ENCODE measurements at places on chromosomes 11 and 22.

DNA sequence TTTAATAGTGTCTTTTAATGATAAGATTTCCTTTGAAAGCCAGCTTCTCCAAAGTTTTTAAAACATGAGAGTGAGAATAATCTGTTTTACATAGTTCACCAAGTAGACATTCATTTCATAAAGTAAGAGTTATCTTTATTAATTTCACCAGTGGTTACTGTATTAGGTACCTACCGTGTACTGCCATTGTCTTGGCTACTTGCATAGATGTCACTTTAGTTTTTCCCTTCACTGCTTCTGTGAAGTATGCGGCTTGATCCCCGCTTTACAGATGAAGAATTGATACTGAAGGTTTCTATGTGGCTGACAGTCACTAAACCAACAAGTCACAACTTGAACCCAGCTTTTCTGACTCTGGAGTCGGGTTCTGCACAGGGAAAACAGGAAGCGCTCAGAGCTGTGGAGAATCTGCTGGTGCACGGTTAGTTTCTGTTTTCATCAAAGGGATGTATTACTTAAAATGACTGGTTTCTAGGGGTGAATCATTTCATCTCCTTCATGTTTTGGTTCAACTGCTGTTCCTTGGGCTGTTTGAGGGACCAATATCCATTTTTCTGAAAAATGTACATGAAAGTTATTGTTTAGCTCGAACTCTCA lies 39.3 kb upstream of the MYO18B start:
- no peak for DNase-seq

DNA sequence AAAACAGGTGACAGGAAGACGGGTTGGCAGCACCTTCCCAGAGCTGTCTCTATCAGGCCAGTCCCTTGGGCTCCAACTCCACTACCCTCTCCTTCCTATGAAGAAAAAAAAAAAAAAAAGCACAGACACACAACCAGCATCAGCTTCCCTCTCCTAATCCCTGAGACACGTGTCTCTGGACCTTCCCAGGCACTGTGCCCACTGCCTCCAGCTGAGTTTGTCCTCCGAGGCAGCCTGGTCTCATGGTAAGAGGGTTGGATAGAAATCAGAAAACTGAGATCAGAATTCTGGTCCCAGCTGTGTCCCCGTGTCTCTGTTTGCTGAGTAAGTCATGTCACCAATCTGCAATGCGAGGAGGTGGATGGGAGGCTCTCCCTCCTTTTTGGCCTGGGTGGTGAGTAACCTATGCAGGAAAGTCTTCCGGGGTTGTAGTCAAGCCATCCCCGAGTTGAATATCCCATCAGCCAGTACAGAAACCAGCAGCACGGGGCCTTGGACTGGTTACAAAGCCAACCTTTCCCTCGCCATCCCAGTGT lies 193.7 kb upstream of the TBCEL start:
- no peak for DNase-seq

DNA sequence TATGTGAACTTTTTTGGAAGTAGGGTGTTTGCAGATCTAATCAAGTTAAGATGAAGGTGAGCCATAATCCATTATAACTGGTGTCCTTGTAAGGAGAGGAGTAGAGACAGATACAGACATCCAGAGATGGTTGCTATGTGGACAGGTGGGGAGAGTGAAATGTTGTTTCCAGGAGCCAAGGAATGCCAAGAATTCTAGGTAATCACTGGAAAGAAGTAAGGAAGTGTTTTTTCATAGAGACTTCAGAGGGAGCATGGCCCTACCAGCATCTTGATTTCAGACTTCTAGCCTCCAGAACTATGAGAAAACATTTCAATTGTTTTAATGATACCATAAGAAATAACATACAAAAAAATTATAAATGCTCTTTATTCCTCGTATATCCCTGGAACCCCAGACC lies 320.5 kb upstream of the ANO3 start:
- DNase-seq, result no peak

GRCh38 chr11:34558211-34558610 lies 44.6 kb upstream of the ELF5 start:
- DNase-seq, result no peak

DNA sequence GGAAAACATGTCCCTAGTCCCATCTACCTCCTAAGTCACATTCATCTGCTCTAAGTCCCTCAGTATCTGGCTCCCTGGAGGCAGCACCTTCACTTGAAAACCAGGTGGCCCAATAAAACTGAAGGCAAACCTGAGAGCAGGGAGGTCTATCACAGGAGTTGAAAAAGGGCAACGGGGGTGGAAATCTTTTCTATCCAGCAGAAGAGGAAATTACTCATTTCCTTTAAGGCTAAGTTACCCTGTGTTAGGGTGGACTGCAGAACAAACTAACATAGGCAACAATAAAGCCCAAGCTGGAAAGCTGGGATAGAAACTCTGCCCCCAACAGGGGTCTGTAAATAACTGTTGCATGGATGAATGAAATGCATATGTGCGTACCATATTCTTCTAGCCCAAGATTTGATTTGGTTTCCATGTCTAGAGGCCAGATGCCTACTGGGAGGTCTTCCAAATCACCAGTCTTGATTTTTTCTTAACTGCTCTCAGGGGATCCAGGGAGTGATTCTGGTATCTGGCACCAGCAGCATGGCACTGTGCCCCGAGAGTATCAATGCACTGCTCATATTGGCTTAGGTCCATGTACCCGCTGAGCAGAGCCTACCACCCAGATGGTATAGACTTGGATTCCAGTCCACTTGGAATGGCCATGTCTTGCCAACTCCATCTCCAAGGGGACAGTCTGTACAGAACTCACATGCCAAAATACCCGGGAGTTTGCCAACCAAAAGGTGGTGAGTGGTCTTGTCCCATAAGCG lies 350.0 kb upstream of the NCAM1 start:
- no peak for DNase-seq

GRCh38 chr11:115652496-115652895 lies 148.3 kb upstream of the CADM1 start:
- no peak for DNase-seq

DNA sequence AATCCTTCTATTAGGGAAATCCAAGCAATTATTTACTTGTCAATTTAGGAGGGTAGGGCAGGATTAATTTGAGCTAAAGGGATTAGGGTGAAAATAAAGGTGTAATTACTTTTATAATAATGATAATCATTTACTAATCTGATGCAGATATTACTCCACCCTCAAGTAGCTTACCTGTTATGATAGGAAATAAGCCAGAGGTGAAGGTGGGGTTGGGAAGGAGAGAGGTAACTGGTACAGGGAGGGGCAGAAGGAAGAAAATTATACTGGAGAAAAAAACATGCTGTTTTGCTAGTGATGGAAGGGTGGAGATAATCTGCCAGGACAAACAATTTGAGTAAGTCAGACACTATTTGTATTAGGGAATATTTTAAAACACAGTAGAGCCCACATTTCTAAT lies 157.7 kb downstream of the BARX2 start:
- no peak for DNase-seq

DNA sequence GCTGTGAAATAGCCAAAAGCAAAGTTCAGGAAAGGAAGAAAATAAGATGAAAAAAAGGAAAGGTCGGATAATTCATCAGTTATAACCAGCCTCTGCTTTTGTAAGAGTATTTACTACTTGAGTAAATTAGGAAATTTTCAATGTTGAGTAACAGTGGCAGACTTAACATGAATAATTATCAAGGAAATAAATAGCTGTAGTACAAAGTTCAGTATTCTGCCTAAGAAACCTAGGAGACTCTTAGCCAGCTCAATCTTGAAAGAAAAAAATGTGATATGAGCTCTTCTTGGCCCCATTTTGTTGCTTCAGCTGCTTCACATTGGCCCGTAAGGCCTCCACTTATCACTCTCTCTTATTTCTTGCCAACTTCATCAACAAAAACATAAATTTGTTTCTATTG lies 17.0 kb upstream of the DNAJB7 start:
- DNase-seq, result no peak

GRCh38 chr22:36934418-36935312 lies 21.2 kb downstream of the CSF2RB start:
- no peak for DNase-seq

DNA sequence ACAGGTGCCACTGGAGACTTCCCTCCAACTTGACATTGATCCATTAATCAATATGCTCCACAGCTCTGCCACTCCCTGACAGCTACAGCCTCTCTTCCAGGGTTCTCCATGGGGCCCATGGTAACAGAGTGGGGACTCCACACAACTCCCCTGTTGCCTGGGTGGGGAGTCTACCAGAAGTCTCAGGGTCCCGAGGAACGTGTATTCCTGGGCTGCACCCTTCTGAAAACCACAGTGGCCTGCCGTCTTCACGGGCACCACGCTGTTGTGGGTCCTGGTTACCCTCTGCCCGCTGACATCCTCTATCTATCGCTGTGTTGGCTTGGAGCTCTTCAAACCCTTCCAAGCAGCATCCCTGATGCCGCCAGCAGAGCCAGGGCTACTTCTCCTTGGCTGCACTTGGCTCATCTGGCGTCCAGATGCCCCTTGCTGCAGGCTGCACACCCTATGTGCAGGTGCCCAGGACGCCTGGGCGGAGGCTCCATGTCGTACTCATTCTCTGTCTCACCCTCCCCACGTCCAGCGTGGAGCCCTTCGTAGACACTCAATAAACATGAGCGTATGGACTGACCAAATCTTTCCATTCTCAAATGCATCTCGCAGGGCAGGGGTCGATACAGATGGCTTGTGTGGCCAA lies 1341.8 kb downstream of the TBC1D22A start:
- DNase-seq, result no peak

- no peak for DNase-seq
Measured at GRCh38 chr11:112508750-112509149, 248.1 kb upstream of the PLET1 start.

- no peak for DNase-seq
Measured at GRCh38 chr22:30212363-30212995, 34.1 kb downstream of the LIF start.

GRCh38 chr11:104934594-104934993 lies 33.8 kb downstream of the CASP4 start:
- no peak for DNase-seq

DNA sequence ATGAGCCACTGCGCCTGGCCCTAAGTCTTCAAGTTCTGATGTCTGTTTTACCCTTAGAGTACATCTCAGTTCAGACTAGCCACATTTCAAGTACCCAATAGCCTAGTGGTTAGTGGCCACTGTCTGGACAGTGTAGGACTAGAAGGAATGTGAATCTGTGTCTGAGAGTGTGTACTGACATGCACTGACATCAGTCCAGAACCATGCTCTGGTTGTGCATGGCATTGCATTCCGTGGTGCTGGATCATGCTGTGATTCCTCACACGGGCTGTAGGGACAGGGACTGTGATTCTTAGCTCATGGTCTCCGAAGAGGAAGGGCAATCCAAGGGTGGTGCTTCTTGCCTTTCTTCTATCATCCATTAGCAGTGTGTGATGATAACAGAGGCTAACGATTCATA lies 41.1 kb downstream of the AMOTL1 start:
- no peak for DNase-seq

- DNase-seq, result no peak
Measured at GRCh38 chr11:35671396-35672127, 9.0 kb downstream of the TRIM44 start.

DNA sequence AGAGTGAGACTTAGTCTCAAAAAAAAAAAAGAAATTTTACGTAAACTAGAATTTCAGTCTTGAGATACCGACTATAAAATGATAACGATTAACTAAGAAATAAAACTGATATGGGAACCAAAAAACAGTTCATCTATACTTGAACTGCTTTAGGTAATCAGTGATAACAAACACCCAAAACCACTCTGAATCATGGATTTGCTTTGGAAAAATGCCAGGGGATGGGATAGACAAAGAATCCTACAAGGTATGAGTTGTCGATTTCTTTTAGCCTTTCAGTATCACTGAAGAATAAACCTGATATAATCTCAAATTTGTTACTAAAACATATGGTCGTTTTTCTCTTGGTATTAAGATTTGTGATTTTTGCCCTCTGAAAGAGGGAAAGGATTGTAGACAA lies 13.7 kb downstream of the CSTF3 start:
- no peak for DNase-seq

GRCh38 chr11:44885065-44885810 lies 65.4 kb downstream of the TP53I11 start:
- DNase-seq, result no peak

DNA sequence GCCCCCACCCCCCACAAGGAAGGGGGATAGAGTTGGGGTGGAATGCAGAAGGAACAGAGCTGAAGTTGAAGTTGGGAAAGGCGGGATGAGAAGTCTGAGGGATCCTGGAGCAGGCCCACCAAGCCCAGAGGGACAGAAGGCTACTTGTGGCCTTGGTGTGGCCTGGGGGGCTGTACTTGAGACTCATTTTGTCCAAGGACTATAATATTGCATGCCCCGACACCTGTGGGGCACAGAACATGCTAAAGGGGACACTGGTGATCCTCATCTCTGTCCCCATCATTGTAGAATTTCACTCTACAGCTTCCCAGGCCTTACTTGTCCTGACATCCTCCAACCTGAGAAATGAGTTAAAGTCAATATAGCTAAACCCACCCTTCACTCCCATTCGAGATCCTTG lies 1.3 kb downstream of the ESAM start:
- DNase-seq, result no peak

GRCh38 chr22:31489632-31490495 lies at the start of gene EIF4ENIF1:
TSS of gene EIF4ENIF1 (minus strand) at chr22:31489842. CDS start at chr22:31488718, 1,124 bp downstream.
- DNase-seq, result peak; percentile 49

DNA sequence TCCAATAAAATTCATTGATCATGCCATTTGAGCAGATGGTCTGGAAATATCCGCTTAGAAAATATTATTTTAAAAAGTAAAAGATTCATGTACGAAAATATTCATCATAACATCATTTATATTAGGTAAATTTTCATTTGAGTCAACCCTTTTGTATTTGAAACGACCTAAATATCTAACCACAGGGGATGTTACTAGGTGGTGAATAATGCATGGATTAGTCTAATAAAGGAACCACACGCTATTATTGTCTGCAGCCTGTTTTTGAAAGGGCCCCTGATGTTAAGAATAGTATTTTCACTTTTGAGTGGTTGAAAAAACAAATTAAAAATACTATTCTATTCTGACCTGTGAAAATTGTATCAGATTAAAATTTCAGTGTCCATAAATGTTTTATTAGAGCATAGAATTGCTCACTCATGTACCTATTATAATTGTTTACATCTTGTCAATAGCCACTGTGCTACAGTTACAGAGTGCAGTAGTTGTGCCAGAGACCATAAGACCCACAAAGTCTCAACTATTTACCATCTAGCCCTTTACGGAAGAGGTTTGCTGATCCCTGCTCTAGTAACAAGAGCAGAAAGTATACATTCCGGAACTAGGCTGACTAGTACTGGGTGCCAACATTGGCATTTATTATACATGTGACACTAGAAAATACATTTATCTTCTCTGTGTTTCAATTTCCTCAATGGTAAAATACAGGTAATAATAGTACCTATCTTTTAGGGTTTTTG lies 176.1 kb downstream of the LRRC4C start:
- no peak for DNase-seq

DNA sequence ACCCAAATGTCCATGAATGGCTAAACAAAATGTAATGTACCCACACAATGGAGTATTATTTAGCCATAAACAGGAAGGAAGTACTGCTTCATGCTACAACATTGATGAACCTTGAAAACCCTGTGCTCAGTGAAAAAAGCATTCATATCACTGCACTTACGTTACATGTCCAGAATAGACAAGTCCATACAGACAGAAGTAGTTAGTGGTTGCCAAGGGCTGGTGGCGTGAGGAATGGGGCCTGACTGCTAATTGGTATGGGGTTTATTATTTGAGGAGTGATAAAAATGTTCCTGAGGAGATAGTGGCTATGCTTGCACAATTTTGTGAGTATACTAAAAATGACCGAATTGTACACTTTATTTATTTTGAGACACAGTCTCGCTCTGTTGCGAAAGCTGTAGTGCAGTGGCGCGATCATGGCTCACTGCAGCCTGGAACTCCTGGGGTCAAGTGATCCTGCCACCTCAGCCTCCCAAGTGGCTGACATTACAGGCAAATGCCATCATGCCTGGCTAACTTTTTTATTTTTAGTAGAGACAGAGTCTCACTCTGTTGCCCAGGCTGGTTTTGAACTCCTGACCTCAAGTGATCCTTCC lies 7.7 kb upstream of the SYVN1 start:
- no peak for DNase-seq
